ENCODE measurements at places on chromosomes 12 and 14.
A peak's percentile ranks its signal among the peaks of the same experiment; 100 is the strongest.

DNA sequence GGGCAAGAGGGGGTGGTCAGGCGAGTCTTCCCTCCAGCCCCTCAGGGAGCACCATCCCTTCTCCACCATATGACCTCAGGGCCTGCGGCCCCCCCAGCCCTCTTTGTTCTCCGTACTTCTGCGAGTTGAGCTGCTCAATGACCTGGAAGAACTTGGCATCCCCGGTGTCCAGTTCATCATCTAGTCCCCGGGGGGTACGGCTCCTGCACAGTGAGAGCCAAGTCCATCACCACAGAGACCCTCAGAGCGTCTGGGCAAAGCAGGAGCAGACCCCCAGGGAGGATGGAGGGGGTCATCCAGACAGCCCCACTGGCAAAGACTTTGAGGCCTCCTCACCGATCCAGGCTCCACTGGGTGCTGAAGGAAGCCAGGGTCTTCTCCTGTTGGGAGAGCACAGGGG lies 8.9 kb downstream of the ADCY4 start:
- no peak for DNase-seq

DNA sequence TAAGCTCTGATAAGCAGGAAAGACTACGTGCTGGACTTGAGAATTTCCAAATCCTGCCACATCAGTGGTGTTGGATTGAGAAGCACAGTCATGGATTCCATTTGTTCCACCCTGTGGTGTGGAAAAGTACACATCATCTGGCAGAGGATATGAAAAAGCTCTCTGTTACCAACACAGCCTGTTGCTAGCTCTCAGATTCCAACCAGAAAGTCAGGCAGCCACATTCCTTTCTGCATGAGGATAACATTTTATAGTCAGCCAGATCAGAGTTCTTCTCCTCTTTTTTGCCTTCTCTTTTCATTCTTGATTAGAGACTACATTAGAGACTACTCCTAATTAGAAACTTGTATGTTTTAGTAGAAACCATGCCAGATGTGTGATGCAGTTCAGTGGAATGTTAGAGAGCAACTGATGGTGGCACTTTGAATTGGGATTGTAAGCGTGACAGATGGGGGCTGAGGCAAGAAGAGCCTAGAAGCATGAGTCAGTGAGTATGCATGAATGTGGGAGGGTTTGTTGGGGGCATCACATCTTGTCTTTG lies 61.2 kb upstream of the STXBP6 start:
- DNase-seq, result peak; percentile 97

GRCh38 chr12:125387206-125387605 lies 322.0 kb downstream of the AACS start:
- DNase-seq, result no peak

- DNase-seq, result peak; percentile 93
These were observed 25.2 kb downstream of the KRT8 start for GRCh38 chr12:52879394-52880351.

- DNase-seq, result no peak
These were observed 5.7 kb upstream of the ATG101 start for GRCh38 chr12:52063981-52064649.
